ENCODE measurements at places on chromosomes 16 and 17.

GRCh38 chr17:17191346-17191792 lies 14.8 kb downstream of the PLD6 start:
- DNase-seq, result peak; percentile 73

- DNase-seq, result no peak
These were observed 44.9 kb downstream of the VAC14 start for GRCh38 chr16:70756071-70756470.

DNA sequence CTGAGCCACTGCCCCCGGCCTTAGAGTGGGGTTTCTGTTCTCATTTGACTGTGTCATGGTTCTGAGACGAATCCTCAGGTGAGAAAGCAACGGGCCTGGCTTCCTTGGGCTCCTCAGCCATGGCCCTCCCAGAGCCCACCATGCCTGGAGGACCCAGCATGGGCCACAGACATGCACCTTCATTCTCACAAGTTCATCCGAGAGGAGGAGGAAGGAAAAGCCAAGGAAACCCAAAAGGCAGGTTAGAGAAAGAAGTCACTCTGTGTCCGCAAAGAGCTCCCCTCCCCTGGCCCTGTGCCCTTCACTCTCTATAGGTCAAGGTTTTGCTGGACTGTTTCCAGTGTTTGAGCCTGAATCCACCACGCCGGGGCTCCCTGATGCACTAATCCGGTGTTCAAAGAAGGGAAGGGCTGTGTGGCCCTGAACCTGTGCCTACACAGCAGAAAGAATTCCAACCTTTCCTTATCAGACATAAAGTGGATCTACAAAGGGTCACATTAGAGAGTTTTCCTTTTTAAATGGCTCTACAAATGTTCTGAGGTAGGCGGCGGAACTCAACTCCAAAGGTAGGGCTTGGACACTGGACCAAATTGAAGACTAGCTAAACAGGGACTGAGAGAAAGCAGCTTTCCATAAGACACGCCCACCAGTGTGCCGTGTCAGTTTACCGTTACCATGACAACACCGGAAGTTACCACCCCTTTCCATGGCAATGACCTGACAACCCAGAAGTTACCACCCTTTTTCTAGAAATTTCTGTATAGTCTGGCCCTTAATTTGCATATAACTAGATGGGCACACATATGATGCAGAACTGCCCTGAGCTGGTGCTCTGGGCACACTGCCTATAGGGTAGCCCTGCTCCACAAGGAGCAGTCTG lies 15.9 kb upstream of the PECAM1 start:
- DNase-seq, result no peak

DNA sequence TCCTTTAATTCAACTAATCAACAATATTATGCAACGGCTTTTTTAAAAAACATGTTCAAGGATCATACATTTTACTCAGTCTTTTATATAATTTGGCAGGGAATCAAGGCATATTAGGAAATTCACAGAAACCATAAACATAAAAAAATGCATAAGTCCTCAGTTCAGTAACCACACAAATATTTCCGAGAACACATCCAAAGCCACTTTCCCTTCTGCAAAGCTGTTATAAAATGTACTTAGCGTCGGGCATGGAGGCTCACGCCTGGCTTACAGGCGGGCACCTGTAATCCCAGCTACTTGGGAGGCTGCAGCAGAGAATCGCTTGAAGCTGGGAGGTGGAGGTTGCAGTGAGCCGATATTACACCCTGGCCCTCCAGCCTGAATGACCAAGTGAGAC lies 9.7 kb upstream of the ZC3H7A start:
- no peak for DNase-seq

DNA sequence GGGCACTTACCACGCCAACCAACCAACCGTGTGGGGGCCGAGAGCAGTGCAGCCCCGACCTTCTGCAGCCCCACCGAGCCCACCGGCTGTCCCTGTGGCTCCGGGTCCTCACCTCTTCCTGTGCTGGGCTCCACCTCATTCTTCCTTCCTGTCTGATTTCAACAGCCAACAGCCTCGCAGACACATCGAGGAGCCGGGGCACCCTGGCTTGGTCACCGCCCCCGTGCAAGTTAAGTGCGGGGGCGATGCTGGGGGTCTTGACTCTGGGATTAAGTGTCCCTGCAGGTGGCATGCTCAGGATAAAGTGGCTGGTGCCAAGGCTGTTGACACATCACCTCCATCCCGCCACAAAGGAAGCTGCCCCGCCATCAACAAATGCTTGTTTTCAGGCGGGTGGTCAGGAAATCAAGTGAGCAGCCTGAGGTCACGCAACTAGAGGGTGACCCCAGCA lies at the start of gene NLRC3:
NLRC3 (minus strand) TSS at position 102 of the 451 bp plus-strand sequence. CDS start 12,367 bp downstream, outside the sequence.
- DNase-seq, result no peak

GRCh38 chr16:77939968-77940367 lies 82.4 kb upstream of the CLEC3A start:
- no peak for DNase-seq

GRCh38 chr17:42853004-42853403 lies 2.0 kb downstream of the AOC3 start:
- no peak for DNase-seq

DNA sequence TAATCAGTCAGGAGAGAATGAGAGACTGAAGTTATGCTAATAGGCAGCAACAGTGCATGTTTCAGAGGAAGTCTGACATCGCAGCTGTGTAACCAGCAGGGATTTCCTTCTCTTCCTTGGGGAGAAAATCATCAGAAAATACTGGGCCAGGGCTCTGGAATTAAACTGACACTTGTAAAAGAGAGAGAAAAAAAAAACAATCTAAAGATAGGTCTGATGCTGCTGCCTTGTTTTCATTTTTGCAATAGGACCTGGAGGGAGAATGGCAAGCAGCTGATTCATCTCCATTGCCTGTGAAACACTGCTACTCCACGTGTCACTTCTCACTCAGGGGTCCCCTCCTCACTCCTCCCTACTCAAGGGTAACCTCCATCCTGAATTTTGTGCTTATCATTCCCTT lies 17.7 kb upstream of the CORO6 start:
- no peak for DNase-seq

- DNase-seq, result no peak
These were observed 724 bp downstream of the UBE2I start for GRCh38 chr16:1309888-1310831.

Data from HS-5 (cell line).